ENCODE measurements at places on chromosomes 1 and 21. TPM values are rescaled to one million over a fixed set of nuclear protein-coding genes. Genes with fewer than 3 reads are reported as not detected.

DNA sequence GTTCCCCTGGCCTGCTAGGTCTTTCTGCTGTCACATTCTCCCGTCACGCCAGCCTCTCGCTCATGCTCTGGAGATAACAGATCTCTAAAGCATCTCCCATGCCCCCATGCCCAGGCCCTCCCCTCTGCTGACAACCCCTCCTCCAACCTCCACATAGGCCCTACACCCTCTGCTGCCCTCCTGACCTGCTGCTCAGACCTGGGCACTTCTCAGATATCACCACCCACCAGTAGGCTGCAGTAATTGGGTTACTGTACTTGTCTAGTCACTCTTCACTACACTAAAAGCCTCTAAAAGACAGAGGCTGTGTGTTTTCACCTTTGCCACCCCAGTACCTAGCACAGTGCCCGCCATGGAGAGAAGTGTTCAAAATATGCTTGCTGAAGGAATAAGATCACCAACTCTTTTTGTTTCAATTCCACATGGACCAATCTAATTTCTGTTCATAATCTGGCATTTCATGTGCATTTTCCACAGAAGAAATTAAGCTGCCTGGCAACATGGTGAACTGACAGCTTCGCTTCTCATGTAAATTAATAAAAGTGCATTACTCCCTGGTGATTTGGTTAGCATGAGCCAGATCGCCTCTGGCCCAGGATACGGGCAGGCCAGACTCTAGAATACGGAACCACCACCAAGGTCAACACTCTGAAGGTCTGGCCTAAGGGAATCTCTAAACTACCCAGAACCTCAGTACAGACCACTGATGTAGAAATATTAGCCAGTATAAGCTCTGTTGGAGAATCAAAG, 20.7 kb downstream of the LBR start:
- no peak for DNase-seq

- peak; percentile 34 for DNase-seq
Measured at GRCh38 chr1:38029081-38029681, 16.6 kb downstream of the UTP11 start.

DNA sequence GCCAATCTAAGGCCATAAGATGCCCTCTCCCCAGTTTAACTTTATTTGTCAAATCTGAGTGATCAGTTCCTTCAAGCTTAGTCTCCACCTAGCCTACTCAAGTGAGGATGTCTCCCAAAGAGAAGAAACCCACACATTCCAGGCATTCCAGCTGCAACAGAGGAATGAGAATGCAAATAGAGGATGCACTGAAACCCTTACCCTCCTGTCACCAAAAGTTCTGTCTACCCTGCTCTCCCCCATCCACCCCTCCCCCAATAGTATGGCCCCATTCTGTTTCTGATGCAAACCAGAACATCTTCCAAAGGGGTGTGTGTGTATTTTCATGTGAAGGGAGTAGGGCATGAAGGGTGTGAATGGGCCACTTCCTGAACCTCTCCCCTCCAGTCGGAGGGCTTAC, 3.0 kb downstream of the DUSP23 start:
- no peak for DNase-seq

TMEM240 gene
- total RNA-seq = 1.7 TPM

DNA sequence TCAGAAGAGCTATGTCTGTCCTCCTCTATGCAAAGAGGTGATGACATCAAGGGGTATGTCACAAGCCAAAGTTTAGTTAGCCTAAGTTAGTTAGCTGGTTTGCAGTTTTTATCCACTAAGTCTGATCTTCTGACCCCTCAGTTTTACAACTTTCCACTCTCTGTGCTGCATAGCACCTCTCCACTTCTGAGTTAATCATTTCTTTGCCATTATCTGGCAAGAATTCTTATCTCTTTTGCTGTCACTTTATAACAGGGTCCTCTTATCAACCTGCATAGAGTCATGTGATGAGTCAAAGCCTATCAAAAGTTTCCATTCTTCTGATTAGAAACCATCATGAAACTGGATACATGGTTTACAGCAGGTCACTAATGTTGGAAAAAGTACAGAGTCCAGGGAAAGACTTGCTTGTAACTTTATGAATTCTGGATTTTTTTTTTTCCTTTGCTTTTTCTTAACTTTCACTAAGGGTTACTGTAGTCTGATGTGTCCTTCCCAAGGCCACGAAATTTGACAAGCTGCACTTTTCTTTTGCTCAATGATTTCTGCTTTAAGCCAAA, at the start of gene NR5A2:
TSS of gene NR5A2 (plus strand) at position 447 of the 560 bp plus-strand sequence. CDS start 138 bp downstream, outside the sequence.
- no peak for DNase-seq

IVL gene
- total RNA-seq = not detected

CLDN17 gene
- total RNA-seq = not detected

FMN2 gene
- total RNA-seq = 1.5 TPM

MCOLN3 gene
- total RNA-seq = not detected

- DNase-seq = peak; percentile 15
Measured at GRCh38 chr1:42765269-42765668, 1.6 kb downstream of the P3H1 start.

SPRR2A gene
- total RNA-seq = not detected

GRCh38 chr1:22815421-22816066, 104.9 kb downstream of the EPHB2 start:
- no peak for DNase-seq

UBE2U gene
- not detected for total RNA-seq

UBL4B gene
- not detected for total RNA-seq

FAM72D gene
- total RNA-seq = 1.3 TPM

AVPR1B gene
- total RNA-seq = 0.05 TPM

AMPD2 gene
- total RNA-seq = 40.4 TPM

TMPRSS3 gene
- total RNA-seq = 0.05 TPM

DNA sequence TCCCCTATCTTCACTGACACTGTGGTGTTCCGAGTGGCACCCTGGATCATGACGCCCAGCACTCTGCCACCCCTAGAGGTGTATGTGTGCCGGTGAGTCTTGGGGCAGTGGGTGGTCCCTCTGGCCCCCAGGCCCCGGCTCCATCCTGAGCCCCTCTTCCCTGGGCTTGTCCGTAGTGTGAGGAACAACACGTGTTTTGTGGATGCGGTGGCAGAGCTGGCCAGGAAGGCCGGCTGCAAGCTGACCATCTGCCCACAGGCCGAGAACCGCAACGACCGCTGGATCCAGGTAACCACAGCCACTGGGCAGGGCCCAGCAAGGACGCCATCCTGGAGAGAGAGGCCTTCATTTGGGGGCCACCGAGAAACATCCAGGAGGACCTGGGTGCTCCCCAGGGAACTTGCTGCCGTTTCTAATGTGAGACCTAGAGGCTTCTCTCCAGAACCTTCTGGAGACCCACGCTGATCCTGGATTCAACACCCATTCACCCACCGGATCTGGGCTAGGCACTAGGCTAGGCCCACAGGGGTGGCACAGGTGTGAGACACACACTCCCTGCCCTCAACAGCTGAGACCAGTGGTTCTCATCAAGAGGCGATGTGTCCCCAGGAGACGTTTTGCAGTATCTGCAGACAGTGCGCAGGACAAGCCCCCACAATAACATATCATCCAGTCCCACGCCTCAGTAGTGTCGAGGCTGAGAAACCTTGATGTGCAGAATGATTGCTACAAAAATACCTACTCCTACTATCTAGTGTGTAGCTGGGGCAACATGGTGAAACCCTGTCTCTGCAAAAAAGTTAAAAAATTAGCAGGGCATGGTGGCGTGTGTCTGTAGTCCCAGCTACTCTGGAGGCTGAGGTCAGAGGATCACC, 22.2 kb downstream of the PADI3 start:
- DNase-seq = no peak

DNA sequence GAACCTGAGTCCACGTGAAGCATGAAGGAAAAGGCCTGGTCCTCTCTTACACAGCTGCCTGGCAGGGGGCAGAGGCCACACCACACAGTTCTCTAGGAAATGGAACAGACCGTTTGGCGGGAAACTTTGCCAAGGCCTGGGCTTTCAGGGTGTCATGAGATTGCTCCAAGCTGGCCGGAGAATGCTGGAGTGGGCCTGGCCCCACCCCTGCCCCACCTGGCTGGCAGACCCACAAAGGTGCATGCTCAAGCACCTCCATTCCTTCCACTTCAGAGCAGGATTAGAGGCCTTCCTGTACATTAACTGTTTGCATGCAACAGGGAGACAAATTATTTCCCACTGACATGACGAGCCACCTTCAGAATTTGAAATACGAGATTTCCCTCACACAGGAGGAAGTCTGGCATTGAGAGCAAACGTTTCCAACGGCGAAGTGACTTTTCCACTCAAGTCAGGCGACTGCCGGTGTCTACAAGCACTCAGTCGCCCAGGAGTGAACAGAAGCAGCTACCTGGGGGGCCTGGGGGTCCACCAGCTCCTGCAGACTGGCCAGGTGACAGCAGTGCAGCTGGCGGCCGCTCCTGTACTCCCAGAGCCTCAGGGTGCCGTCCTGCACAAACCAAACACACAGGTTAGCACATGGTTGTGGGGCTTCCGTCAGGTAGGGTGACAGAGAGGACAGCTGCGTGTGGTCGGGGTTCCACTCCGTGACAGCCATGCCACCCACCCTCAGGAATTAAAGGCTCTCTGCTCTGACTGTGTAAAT, 24.0 kb downstream of the WDR4 start:
- DNase-seq = no peak

KANK4 gene
- not detected for total RNA-seq

DNA sequence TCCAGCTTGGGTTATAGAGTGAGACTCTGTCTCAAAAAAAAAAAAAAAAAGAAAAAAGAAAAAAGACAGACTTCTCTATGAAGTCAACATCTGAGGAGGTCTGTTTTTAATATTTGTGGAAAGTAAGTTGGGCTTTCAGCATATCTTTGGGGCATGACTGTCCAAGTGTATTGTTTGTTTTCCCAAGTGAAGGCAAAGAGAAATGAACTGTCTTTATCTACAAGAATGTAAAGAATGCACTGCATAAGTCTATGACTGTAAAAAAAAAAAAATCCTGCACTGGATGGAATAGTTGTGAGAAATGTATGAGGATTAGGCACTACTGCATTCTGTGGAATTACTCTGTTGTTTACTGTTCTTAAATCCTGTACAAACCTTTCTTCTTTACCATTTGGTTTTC, 45.6 kb upstream of the TMEM61 start:
- peak; percentile 42 for DNase-seq

HUNK gene
- total RNA-seq = 0.05 TPM

DNA sequence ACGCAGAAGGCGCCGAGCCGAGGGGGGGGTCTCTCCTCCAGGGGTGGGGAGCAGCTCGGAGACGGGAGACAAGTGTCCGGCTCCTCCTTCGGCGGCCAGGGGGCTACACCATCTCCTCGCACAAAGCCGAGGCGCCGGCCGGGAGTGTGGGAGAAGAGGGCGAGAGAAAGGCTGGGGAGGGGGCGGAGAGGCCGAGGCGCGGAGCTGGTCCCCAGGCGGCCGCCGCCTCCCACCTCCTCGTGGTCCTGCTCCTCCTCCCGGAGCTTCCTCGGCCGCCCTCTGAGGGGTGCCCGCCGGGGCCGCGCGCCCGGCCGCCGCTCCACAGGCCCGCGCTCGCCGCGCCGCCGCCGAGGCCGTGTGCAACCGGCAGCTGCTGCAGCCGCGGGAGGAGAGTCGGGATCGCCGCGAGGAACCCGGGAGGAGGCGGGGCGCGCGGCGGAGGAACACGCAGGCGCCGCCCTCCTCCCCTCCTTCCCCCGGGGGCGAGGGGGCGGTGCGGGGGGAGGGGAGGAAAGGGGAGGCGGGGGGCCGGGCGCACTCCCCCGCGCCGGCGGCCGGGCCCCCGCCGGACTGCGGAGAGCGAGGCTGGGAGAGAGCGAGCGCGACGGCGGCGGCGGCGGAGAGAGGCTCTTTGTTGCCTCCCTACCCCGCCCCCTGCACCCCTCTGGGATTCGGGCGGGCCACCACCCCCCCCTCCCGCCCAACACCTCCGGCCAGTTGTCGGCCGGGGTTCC, at the start of gene ENAH:
TSS of gene ENAH (minus strand) at position 395 of the 734 bp plus-strand sequence. CDS start 433 bp downstream, outside the sequence.
- peak; percentile 86 for DNase-seq

- DNase-seq = peak; percentile 69
Measured at GRCh38 chr1:9280015-9280860, 12.5 kb upstream of the SPSB1 start.

GRCh38 chr1:15736892-15737261, 819 bp downstream of the SLC25A34 start:
- no peak for DNase-seq

DNA sequence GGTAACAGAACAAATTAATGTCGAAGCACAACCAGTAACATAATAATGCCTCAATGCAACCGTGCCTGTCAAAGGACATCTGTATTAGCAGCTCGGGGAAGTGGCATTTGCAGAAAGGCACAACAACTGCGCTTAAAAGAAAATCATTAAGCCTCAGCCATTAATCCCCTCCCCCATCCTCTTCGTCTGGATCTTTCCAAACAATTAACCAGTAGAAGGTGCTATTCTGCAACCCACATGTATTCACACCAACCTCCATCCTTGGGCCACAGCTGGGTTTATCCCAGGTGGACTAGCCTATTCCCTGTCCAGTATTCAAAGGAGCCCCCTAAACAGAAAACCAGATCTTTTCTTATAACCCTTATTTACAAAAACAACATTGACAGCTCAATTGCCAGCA, 2.6 kb downstream of the RERE start:
- DNase-seq = peak; percentile 57

GRCh38 chr1:21932127-21932526, 5.0 kb downstream of the HSPG2 start:
- DNase-seq = no peak

MX2 gene
- total RNA-seq = 0.19 TPM

DNA sequence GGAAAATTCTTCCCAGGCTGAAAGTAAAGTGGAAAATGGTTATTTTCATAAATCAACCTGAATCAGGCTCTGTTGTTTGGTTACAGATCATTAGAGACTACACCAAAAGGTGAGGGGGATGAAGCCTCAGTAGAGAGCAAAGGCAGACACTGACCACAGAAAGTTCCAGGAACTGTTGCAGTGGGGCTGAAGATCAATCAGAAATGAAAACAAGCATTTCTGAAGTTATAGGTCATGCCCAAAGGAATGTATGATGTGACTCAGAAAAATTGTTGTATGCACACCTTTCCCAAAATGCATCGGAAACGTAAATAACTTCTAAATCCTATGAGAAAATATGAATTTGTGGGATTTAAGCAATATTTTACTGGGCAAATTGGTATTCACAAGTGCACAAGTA, 63.3 kb downstream of the FYB2 start:
- no peak for DNase-seq

DNA sequence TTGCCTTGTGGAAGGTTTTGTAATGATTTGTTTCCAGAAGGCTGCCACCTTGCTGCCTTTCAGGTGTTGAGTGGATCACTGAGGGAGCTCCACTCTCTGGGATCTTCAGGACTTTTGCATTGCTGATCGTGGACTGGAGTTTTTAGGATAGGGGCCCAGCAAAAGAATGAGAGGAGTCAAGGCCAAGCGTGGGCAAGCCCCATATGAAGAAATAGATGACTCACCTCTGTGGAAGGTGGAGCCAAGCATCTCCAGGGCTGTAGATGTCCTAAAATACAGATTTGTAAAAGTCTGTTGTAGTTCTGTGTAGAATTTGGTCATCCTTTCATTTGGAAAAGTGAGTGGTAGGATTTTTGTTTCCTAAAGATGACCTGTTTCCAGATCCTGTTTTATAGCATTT, 67.0 kb downstream of the ST3GAL3 start:
- DNase-seq = no peak
